ENCODE measurements at places on chromosomes 6 and 20. TPM values are rescaled to one million over a fixed set of nuclear protein-coding genes. Genes with fewer than 3 reads are reported as not detected.

Gene ELOVL2
- 1.4 TPM for total RNA-seq

Gene LAMA2
- total RNA-seq: 185 TPM

Gene REM1
- total RNA-seq: 1.5 TPM

DNA sequence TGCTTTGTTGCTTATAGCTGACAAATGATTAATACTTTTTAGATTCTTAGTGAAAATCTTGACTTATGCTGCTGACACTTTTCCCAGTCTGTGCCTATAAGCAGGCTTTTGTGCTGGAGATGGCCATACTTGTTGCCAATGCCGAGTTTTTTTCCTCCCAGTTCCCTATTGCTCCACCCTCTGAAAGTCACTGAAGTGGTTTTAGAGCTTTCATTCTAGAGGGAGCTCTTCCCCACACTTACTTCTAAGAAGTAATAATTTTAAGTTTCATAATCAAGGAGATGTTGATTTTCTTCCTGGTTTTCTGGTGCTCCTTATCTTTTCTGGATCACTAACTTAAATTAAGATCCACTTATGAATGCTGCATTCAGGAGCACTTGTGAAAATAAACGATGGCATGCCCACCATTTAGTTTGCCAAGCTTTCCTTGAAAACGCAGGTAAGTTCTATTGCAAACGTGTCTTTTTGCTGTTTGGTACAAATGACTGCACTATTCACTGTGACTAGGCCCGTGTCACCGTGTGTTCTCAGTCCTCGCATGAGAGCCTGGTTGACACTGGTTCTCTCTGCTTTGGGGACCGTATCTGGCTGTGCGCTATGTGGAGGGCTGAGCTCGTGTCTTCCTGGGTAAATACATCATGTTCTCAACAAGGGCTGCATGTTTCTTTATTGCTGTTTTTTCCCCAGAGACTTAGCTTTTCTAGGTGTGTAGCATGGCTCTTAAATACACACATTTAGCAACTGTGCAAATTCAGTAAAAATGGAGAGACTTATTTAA, 50.2 kb downstream of the GFRA4 start:
- DNase-seq: no peak
- H3K27ac ChIP-seq: no peak overlapping the region
- H3K4me3 ChIP-seq: no peak overlapping the region
- H3K36me3 ChIP-seq: peaks cover 16% of the 10 kb centered on the region
- no peaks in the 10 kb centered on the region for H3K27me3 ChIP-seq

GRCh38 chr6:12895721-12896120, 179.2 kb downstream of the PHACTR1 start:
- H3K4me3 ChIP-seq: no peak overlapping the region
- H3K27ac ChIP-seq: peak overlapping the region; percentile 64
- H3K36me3 ChIP-seq: no peaks in the 10 kb centered on the region
- peaks cover 4% of the 10 kb centered on the region for H3K27me3 ChIP-seq
- peaks cover 21% of the 10 kb centered on the region for H3K4me1 ChIP-seq

DNA sequence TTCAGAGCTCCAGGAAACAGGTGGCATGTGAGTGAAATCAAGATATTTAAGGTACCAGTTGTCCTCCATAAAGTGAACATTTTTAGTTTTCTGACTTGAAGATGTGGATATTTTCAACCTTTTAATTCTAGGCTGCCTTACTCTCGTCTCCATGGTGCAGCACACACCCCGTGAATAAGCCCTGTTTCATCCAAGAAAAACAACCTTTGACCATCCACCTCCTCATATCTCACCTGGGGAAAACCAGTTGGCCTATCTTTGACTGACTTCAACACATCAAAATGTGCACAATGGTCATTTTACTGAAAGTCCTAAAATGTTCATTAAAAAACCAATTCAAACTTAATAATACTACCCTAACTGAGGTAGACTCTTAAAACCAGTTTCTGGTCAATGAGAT, 73.8 kb upstream of the CD2AP start:
- H3K4me3 ChIP-seq: no peak overlapping the region
- no peaks in the 10 kb centered on the region for H3K27me3 ChIP-seq
- DNase-seq: no peak
- no peaks in the 10 kb centered on the region for H3K4me1 ChIP-seq

DNA sequence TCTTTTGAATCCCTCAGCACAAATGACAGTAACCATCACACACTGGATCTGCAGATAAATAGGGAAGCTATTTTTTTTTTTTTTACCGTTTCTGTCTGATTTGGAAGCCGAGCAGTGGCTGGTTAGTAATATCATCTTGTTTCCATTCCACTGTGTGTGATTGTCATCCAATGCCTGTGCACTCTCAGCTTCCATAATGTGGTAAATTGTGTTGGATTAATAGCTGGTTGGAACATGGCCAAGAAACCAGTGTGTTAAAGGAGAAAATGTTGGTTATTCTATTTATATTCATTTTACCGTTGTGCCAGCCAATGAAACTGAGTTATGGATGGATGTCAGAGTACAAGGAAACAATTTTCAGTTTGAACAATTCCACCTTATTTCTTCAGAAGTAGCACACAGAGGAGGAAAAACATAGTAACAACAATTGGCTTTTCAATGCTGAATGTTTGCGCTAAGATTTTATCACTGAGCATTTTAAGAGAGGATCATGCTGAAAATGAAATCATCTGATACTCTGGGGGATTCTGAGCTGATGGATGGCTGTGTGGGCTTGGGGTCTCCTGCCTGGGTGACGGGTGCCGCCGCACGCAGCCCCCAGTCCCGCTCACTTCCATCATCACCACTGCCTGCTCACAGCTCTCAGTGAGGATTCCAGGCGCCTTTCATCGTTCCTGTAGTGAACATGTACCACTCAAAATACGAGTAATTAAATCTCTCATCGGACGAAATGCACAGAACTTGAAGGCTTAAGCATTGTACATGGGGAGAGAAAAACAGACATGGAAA, 40.7 kb upstream of the EXOC2 start:
- no peak overlapping the region for H3K27ac ChIP-seq
- no peaks in the 10 kb centered on the region for H3K4me1 ChIP-seq
- H3K36me3 ChIP-seq: no peaks in the 10 kb centered on the region
- H3K27me3 ChIP-seq: peaks cover 29% of the 10 kb centered on the region
